ENCODE measurements at places on chromosomes 3 and 15.
A peak's percentile ranks its signal among the peaks of the same experiment; 100 is the strongest.

GRCh38 chr3:37162501-37163245 lies 11.7 kb downstream of the LRRFIP2 start:
- no peak for DNase-seq

DNA sequence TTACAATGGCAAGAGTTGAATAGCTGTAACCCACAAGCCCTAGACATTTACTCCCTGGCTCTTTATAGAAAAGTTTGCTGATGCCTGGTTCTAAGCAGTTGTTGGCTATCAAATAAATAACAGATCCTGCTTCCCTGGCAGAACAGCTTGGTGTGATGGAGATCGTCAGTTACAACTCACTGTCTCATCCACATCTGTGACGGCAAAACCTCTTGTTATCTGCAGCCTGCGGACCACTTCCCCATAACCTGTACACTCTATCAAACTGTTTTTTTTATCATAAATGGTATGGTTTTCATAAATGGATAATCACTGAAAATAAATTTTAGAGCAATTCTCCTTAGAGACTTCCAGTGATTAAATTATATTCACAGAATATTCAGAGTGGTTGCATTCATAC lies 14.1 kb downstream of the ZDHHC3 start:
- DNase-seq = no peak

GRCh38 chr3:177525987-177526712 lies 328.9 kb upstream of the TBL1XR1 start:
- DNase-seq = peak; percentile 80

- no peak for DNase-seq
Measured at GRCh38 chr3:146865175-146865755, 260.1 kb upstream of the PLSCR5 start.

DNA sequence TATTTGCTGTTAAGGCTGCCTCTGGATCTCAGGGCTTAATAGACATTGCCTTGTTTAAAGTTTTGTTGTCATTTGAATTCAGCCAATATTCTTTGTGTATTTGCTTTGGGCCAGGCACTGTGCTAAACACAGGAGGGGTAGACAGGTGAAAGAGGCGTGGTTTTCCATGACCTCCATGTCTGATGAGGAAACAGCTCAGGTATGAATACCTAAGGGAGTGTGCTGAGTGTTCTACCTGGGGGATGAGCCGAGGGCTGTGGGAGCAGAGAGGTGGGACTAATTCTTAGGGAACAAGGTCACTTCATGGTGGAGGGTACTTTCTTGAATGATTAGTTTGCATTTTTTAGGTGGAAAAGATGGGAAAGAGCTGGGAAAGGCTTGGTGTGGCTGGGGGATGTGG lies 108.2 kb downstream of the THSD4 start:
- DNase-seq = no peak

GRCh38 chr3:158519776-158520175 lies 51.2 kb upstream of the MLF1 start:
- no peak for DNase-seq

All from MG63 (cell line).